ENCODE measurements at places on chromosomes 1 and 21.

DNA sequence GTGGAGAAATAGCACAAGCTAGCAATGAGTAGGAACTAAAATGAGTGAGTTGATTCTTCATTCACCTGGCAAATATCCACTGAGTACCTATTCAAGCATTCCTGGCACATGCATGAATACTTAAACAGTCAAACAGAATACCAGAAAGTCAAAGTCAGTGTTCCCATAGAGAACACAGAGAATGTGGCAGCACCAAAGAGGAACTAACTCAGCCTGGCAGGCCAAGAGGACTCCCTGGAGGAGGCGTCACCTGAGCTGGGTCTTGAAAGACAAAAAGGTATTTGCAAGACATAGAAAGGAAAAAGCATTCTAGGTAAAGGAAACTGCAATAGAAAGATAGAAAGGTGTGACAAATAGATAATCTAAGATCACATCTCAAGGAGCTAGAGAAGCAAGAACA lies 49.7 kb downstream of the DMRTA2 start:
- no peak for DNase-seq

DNA sequence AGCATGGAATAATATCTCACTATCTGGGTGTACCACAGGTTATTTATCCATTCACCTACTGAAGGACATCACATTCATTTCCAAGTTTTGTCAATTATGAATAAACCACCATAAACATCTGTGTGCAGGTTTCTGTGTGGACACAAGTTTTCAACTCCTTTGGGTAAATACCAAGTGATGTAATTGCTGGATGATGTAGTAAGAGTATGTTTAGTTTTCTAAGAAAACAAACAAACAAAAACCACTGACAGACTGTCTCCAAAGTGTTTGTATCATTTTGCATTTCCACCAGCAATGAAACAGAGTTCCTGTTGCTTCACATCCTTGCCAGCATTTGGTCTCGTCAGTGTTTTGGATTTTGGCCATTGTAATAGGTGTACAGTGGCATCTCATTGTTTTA lies 435.7 kb upstream of the PROX1 start:
- DNase-seq = no peak

GRCh38 chr1:203522237-203522636 lies 28.3 kb downstream of the OPTC start:
- DNase-seq = no peak

DNA sequence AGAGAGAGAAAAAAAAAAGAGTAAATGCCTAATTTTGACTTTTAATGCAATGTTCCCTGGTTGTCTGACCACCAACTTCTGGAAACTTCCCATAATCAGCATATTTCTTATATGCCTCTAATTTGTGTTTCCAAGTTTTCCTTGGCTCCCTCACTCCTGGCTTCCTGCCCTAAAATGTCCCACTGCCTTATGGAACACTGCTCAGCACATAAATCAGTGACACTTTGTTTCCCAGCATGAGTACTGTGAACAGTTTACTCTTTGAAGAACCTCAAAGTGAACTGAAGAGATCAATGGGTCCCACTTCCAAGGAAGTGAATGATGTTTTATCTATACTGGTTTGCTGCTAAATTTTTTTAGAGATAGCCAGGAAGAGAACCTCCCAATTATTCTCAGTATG lies 271.3 kb upstream of the PRMT6 start:
- no peak for DNase-seq

GRCh38 chr1:64980745-64981600 lies 14.6 kb upstream of the JAK1 start:
- no peak for DNase-seq

DNA sequence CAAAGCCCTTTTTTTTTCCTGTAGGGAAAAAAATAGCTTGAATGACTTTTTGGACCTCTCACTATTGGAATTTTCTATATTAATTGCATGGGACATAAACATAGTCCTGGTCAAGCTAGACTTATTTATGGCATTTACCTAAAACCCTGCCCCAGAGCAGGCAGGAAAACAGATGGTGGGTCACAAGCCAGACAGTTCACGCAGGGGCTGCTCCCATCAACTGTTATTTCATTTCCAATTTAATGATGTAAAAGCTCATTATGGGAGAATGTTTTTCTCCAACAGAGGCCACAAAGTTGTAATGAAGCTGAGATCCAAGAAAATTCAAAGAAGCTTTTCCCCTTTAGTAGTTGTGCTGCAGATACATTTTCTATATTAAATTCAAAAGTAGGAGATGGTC lies 99.2 kb downstream of the SGIP1 start:
- no peak for DNase-seq

- DNase-seq = no peak
Measured at GRCh38 chr1:2941907-2942306, 79.4 kb upstream of the ACTRT2 start.

DNA sequence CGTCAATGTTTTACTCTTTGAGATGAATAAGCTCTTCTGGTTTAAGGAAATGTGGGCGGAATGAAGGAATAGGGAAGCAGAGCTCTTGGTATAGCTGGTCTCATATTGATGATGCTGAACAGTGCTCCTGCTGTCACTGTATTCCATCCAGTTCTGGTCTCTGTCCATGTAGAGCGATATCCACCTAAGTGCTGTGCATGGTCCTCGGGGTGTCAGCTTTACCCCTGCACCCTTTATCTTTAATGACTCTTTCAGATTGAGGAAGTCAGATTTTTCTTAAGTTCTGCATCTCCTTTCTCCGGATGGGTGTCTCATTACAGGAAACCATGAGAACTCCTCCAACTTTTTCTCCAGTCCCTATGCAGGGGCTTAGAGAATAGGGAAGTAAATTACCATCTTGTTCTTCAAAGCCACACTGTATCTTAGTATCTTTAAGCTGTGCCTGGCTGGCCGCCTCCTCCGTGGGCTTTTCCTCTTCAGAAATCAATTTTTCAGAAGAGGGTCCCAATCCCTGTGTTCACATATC lies 52.9 kb downstream of the PDE4B start:
- DNase-seq = no peak

- DNase-seq = no peak
Measured at GRCh38 chr1:203199002-203199401, 12.5 kb upstream of the CHI3L1 start.

- DNase-seq = no peak
Measured at GRCh38 chr1:225598847-225599246, 54.1 kb downstream of the ENAH start.

DNA sequence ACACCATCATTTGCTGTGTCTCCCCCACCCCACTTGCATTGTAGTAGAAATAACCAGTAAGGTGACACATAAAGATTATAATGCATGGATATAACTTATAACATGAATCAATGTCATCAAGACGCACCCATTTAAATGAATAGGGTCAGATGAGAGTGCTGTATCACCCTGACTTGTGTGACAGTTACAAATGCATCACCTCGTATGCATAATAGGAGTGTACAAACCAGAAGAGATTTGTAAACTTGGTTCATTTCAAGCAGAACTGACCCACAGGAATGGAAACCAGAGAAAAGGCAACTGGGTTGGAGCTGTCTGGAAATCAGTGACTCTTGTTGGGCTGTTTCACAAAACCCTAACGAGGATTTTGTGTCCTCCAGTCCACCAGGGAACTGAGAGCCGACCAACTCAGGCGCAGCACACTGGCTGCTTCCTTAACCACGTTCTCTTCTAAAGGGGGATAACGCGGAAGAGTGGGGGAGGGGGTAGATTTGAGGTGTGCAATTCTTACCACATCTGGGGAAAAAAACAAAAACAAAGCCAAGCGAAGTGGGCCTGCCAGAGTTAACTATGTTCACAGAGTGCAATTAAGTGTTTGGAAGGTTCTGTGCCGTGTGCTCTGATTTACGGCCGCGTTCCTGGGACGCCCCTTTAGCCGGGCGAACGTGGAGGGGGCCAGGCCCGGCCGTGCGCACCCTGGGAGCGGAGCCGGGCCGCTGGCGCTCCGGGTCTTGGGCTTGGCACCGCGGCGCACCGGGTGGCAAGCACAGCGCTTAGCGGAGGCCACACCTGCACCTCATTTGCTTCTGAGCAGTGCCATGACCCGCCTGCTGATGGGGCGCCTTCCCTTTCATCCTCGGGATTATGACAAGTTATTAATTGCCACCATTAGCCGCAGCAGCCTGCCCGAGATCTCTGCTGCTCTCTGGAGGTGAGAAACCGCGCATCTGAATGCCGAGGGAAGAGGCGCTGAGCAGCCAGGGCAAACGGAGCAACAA lies 248.8 kb upstream of the FOXD3 start:
- no peak for DNase-seq

DNA sequence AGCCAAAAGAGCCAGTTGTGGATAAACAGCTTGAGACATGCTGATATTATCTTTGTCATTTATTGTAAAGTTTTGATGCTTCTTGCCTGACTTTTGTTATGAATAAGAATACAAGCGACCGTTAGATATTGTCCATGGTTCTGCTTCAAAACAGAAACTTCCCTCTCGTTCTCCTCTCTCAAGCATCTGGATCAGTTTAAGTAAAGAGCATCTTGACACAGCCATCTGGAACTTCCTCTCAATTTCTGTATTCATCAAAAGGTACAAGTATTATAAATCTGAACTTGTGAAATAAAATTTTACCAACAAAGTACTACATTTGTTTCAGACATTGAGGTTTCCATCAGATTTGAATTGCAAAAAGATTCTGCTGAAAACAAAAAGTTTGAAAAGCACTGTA lies 36.4 kb upstream of the CLDN14 start:
- no peak for DNase-seq

DNA sequence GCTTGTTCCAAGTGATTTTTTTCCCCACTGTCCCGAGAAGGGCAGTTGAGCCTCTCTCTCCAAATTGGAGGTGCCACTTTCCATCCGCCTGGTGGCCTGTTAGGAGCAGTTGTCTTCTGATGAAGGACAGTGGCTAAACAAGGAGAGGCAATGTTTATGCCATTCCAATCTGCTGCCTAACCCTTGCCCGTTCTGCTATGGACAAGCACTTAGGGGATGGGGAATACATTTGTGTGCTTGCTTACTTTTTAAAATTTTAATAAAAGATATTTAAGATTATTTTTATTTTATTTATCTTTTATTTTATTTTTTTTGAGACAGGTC lies 12.0 kb downstream of the COQ8A start:
- DNase-seq = no peak

- no peak for DNase-seq
Measured at GRCh38 chr1:39214021-39214713, 9.7 kb downstream of the MACF1 start.

DNA sequence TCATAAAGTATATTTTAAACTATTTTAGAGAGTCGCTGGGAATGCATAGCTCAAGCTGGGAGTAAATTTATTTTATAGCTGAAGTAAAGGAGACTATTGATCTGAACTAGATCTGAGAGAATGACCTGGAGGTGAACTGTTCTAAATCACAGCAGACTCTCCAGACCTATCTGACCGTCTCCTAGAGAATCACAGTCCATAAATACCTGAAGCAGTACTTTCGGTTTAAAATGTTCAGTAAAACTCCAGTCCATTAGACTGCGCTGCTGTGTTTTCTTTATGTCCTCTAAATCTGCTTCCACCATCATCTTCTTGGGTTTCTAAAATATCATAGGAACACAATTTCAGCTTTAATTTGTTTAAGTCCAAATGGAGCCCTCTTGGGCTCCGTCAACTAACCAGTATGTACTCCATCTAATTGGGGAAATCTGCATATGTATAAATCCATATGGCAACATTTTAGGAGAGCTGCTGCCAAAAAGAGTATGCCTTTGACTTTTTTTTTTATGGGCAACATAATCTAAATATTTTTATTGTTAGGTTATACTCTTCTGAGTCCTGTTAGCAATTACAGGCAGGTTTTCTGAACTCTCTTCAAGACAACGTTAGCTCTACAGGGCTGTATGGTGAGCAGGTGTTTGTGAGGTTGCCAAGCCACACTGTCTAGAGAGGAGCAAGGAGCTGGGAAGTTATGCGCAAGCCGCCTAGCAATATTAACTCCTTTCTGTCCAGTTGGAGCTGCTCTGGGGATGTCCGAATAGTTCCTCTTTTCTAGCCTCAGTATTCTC lies 111.2 kb downstream of the SPAG17 start:
- DNase-seq = no peak

DNA sequence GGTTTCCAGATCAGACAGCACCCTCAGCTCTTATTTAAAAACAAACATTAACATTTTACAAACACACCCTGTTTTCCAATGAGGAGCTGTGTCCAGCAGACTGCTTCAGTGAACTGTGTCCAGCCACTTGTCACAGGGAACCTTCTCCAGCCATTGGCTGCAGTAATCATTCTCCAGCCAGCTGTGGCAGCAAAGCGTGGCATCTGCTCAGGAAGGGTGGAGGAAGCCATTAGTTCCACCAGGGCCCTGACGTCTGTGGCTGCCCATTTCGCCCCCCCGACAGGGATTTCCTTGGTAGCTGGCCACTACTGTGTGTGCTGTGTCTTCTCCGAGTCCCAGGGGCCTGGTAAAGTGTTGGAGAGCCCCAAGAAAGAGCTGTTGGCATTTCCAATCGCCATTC lies 62.9 kb upstream of the SELENON start:
- DNase-seq = no peak

GRCh38 chr1:84387480-84388163 lies 10.7 kb upstream of the DNASE2B start:
- no peak for DNase-seq

GRCh38 chr1:204984499-204984898 lies 58.5 kb upstream of the CNTN2 start:
- DNase-seq = no peak

DNA sequence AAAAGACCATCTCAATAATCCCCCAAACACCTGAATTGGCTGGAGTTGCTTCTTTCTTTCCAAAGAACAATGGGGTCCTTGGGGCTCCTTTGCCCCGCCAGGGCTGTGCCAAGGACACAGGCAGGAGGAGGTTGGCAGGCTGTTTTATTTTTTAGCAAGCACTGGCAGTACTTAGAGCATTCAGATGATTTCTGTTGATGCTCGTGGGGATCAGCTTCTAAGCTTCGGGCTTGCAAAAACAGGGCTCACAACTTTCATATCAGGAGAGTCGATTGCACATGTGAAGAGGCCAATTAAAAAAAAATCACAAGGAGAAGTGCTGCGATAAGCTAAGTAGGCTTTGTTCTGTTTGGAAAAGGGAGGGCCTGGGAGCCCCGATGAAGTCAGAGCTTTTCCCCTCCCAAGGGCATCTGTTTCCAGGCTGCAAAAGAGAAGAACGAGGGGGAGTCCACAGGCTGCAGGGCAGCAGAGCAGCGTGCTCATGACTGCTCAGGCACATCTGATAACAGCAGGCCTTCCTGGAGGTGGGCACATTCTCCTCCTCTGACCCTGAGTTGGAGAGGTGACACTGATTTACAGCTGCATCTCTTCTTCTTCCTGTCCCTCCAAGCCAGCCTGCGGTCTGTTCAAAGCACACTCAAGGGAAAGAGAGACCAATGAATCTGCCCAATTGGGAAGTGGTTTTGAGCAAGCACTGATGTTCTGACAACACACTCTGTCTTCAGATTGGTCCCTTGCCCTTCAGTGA lies 27.3 kb upstream of the BCAR3 start:
- no peak for DNase-seq

DNA sequence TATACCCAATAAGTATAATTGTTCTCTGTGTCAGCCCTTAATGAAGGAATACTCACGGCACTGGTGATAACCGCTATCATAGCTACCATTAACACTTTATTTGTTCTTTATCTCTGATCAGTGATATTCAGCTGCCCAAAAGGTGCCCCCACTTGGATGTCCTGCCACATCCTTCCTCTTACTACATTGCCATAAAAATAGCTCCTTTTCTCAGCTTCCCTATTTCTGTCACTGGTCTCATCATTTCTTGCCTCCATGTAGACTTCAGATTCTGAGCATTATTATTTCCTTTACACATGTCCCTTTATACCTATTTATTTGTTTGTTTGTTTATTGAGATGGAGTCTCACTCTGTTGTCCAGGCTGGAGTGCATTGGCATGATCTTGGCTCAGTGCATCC lies 2.7 kb upstream of the RAB29 start:
- DNase-seq = no peak

- no peak for DNase-seq
Measured at GRCh38 chr1:43432171-43432860, 21.4 kb downstream of the HYI start.

- no peak for DNase-seq
Measured at GRCh38 chr1:46067652-46068051, 64.8 kb downstream of the PIK3R3 start.
